ENCODE measurements at places on chromosomes 2 and 18. TPM values are rescaled to one million over a fixed set of nuclear protein-coding genes. Genes with fewer than 3 reads are reported as not detected.
A peak's percentile ranks its signal among the peaks of the same experiment; 100 is the strongest.

GRCh38 chr2:177784745-177785067, 287.9 kb downstream of the PDE11A start:
- H3K4me3 ChIP-seq: peak overlapping the region; percentile 5
- no peaks in the 10 kb centered on the region for H3K27me3 ChIP-seq
- no peak for DNase-seq
- H3K27ac ChIP-seq: no peak overlapping the region
- H3K36me3 ChIP-seq: no peaks in the 10 kb centered on the region

GRCh38 chr18:61583548-61583947, 250.3 kb downstream of the CDH20 start:
- no peak for DNase-seq
- no peak overlapping the region for H3K27ac ChIP-seq
- H3K27me3 ChIP-seq: no peaks in the 10 kb centered on the region
- H3K36me3 ChIP-seq: no peaks in the 10 kb centered on the region

DNA sequence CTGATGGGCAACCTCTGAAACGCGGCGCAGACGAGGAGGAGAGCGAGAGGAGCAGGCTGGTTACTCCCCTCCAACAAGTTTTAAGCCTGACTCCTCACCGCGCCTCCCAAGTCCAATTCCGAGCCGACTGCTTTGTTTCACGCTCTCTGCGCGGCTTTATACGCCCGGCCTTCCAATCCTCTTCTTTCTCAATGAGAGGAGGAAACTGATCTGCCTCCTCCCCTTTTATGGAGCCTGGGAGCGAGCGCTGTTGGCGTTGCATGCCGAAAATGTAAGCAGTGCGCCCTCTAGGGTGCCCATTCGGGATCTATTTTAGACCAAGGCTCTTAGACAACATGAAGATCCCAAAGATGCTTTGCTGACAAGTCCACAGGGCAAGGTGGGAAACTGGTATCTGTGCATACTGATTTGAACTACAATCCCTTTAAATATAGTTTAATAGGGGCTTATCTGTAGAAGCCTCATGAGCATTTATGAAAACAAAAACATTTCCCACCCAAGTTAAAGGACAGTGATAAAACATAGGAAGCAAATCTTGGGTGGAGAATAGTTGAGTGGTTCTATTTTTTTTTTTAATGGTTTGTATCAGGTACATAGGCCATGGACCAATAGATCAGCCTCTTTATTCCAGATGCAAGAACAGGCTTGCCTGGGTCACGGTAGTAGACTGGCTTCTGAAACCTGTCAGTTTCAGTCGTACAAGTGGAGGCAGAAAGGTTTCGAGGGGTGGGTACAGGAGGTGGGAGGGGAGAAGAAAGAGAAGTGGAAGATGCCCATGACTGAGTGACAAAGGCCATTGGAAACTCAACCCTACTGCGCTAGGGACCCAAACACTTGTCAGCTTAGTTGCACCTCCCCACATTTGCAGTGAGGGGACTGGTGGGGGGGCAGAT, at the start of gene RND3:
Gene RND3, minus strand, starts transcription at position 131 of the 893 bp plus-strand sequence. CDS start 250 bp downstream, outside the sequence.
- peak; percentile 99 for DNase-seq
- peak within 1 kb of the TSS; percentile 90 for H3K27ac ChIP-seq
- H3K27me3 ChIP-seq: no peaks in the 10 kb centered on the region
- peaks cover 28% of the 10 kb centered on the region for H3K4me1 ChIP-seq
- peak within 1 kb of the TSS; percentile 81 for H3K4me3 ChIP-seq
- no peaks in the 10 kb centered on the region for H3K36me3 ChIP-seq

DNA sequence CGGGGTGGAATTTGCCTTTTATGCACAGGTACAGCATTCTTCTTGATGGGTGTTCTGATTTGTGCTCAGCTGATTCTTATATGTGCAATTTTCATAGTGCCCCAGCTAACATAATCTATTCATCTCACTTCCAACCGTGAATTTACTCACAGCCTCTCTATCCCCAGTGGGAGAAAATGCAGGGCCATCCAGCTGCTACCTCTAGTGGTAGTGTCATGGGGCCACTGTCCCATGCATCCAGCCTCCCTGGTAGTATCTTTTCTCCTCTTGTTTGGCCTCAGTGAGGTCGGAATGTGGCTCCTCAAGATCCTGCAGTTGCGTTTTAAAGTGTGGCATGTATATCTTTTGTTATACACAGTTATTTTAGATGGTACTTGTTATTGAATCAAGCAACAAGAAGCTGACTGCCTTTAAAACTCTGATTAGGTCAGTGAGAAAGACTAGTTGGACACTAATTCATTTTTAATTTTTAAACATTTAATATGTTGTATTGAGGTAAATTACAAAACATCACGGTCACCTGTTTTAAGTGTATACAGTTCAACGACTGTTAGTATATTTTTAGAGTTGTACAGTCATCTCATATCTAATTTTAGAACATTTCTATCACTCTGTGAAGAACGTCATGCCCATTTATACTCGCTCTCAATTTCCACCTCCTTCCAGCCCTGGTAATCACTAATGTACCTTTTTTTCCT, 67.9 kb upstream of the TXNDC2 start:
- DNase-seq: no peak
- H3K27me3 ChIP-seq: no peaks in the 10 kb centered on the region
- H3K36me3 ChIP-seq: no peaks in the 10 kb centered on the region
- no peak overlapping the region for H3K4me3 ChIP-seq
- H3K27ac ChIP-seq: no peak overlapping the region

- H3K27ac ChIP-seq: peak overlapping the region; percentile 91
- no peak overlapping the region for H3K4me3 ChIP-seq
- no peaks in the 10 kb centered on the region for H3K36me3 ChIP-seq
- H3K4me1 ChIP-seq: no peaks in the 10 kb centered on the region
- no peaks in the 10 kb centered on the region for H3K27me3 ChIP-seq
- peak; percentile 78 for DNase-seq
These were observed 24.8 kb downstream of the MRPL35 start for GRCh38 chr2:86223927-86224560.

DNA sequence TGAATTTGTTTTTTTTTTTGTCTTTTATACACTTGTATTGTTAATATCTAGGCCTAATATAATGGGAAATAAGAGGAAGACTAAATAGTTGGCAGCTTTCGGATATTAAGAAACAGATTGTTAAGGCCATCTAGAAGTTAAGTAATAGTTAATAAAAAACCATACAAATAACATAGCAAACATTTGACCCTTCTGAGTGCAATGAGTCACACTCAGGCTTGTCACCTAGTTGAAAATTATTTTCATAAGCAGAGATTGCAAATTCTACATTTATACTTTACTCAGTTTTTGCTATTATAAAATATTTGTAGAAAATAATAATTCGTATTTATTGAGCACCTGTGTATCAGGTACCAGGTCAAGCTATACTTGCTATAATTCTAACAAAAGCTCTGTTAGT, 2.4 kb downstream of the NUP35 start:
- H3K27me3 ChIP-seq: no peaks in the 10 kb centered on the region
- H3K36me3 ChIP-seq: no peaks in the 10 kb centered on the region
- no peak overlapping the region for H3K27ac ChIP-seq
- H3K4me1 ChIP-seq: peaks cover 17% of the 10 kb centered on the region

- H3K4me3 ChIP-seq: no peak overlapping the region
- H3K36me3 ChIP-seq: no peaks in the 10 kb centered on the region
- peaks cover 21% of the 10 kb centered on the region for H3K4me1 ChIP-seq
- DNase-seq: no peak
These were observed 46.7 kb downstream of the SMAD7 start for GRCh38 chr18:48904091-48904490.

DNA sequence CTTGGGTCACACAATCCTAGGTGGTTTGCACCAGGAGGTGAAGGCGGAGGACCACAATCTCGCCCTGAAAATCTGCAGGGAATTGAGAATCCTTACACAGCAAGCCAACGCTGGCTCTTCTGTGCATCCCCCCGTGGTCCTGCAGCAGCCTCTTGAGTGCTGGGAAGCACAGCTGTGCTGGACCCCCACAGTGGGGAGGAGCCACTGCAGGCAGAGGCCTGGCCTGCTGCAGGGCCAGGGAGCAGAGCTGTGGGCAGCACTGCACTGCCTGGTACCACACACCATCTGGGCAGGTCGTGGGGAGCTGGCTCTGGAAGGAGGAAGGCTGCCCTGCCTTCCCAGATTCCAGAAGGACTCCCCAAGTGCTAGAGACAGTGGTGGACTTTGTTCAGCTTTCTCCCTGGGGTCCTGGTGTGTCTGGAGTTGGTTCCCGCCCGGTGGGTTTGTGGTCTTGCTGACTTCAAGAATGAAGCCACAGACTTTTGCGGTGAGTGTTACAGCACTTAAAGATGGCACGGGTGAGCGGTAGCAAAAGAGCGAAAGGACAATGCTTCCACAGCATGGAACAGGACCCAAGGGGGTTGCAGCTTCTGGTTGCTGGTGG, 106.3 kb downstream of the FAM168B start:
- no peaks in the 10 kb centered on the region for H3K27me3 ChIP-seq
- H3K36me3 ChIP-seq: no peaks in the 10 kb centered on the region
- H3K4me3 ChIP-seq: no peak overlapping the region

The ABCB11 gene
- under 0.01 TPM for total RNA-seq

The IL37 gene
- not detected for total RNA-seq

All from sigmoid colon (tissue), 7 donors.